Kidney epithelial cell (primary cell): ENCODE measurements at places on chromosomes 1 and 21. TPM values are rescaled to one million over a fixed set of nuclear protein-coding genes. Genes with fewer than 3 reads are reported as not detected.

RXRG gene
- not detected in 2 replicates for total RNA-seq

INAVA gene
- total RNA-seq, result 185 and 292 TPM in 2 replicates

TAL1 gene
- total RNA-seq, result 0.71 and 0.75 TPM in 2 replicates

LYSMD1 gene
- 8.1 and 9.7 TPM in 2 replicates for total RNA-seq

GPR89B gene
- total RNA-seq, result 14.4 and 14.7 TPM in 2 replicates

ZMYND12 gene
- total RNA-seq, result 0.46 and 0.48 TPM in 2 replicates

NPL gene
- total RNA-seq, result 2.0 and 2.3 TPM in 2 replicates

LCE1D gene
- total RNA-seq, result not detected in 2 replicates

FOXD3 gene
- total RNA-seq, result not detected in 2 replicates

NTMT2 gene
- not detected in 2 replicates for total RNA-seq

PLEKHN1 gene
- 13.2 and 13.3 TPM in 2 replicates for total RNA-seq

ZNF683 gene
- total RNA-seq, result not detected in 2 replicates
